ENCODE measurements at places on chromosomes 4 and X.

GRCh38 chr4:159016593-159017024, 86.3 kb upstream of the RAPGEF2 start:
- DNase-seq, result no peak

- DNase-seq, result no peak
Observed at GRCh38 chr4:154364066-154364845, 127.3 kb downstream of the DCHS2 start.

DNA sequence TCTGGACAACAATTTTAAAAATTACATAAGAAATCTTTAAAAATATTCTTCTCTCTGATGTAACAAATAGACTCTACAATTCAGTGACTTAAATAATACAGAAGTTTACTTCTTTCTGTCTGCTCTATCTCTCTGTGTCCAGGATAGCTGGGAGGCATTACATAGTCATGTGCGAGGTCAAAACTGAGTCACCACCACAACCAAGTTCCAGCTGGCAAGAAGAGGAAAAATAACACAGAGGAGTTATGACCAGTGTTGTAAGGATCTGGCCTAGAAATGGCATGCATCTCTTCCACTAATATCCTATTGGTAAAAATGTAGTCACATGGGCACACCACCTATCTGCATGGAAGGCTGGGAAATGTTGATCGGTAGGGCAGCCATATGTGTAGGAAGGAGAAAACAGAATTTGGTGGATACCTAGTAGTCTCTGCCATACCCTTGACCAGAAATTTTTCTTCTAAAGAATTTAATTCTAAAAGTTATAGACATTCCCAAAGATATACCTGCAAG, 39.4 kb upstream of the WDFY3 start:
- DNase-seq, result no peak

DNA sequence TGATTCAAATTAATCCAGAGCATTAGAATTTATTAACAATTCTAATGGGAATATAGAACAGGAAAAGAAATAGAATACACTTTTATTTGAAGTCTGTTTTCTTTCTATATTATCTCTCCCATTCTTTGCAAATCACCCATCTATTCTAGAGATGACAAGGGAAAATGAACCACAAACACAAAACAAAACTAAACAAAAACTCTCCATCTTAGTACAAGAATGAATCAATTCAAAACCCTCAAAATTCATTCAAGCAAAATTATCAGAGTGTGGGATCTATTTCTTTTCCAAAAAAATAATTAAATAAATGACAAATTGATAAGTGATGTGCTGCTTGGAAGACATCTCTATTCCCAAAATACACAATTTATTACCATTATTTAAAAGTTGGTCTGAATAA, 400.1 kb upstream of the NWD2 start:
- DNase-seq, result no peak

- DNase-seq, result no peak
Observed at GRCh38 chr4:1251773-1252066, 2.8 kb upstream of the CTBP1 start.

DNA sequence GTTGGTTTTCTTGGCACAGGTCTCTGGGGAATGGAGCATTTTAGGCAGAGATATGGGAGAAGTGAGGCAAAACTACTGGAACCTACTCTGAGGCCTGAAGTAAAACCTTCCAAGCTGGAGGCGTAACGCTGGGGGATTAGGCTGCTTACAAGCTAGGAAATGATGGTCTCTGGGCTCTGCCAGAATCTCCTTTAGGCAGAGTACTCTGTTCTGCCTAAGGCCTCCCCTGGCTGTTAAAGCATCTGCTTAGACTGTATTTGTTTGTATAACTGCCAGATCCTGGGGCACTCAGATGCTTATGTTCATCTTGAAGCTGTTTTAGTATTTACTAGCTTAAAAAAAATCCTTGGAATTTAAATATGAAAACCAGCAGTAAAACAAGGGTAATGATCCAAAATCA, 822.2 kb downstream of the RPA4 start:
- no peak for DNase-seq

Data from activated gamma-delta T cell treated with anti-CD3 and anti-CD28 coated beads, Interleukin-2, amount 50 U/mL, for 16 hours (primary cell).